ENCODE measurements at places on chromosomes 2 and 18.

- no peak for DNase-seq
These were observed 9.9 kb downstream of the LIMS2 start for GRCh38 chr2:127665267-127665893.

DNA sequence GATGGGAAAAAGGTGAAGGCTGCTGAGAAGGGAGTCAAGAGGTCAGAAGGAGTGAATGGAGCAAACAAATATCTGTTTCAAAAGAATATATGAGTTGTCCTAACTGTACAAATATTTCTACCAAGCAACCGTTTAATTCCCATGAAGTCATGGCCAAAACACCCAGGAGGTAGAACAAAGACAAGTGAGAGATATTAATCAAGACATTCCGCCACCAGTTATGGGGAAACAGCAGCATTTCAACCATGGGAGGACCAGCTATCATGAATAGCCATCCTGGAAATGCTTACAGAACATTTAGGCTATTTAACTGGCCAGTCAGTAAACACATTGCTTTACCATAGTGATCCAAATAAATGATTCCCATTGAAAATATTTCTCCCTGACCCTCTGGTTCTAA, 396.3 kb downstream of the IRS1 start:
- no peak for DNase-seq

DNA sequence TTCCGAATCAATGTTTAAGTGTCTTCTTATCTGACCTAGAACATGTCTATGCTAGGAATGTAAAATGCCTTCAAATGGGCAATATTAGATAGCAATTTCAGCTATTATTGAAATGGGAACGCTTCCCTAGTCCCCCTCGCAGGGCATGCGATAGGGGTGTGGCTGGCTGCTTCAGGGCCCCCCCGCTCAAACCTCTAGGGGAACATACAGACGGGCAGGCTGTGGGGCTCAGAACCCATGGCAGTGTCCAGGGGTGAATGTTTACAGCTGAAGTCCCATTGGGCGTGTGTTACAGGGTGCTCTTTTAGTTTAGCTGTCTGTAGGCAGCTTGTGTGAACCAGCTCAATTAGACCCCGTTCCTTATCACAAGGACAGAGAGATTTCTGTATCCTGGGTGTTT, 315.9 kb downstream of the DSEL start:
- no peak for DNase-seq

DNA sequence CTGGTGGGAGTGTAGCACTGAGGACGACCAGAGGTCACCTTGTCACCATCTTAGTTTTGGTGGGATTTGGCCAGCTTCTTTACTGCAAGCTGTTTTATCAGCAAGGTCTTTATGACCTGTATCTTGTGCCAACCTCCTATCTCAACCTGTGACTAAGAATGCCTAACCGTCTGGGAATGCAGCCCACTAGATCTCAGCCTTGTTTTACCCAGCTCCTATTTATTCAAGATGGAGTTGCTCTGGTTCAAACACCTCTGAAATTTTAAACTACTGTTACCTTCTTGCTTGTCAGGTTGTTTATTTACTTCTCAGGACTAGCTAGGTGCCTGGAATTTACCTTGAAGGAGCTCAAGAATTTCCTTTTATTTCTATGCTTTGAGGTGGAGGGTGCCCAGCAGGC, 9.5 kb upstream of the KCNG3 start:
- no peak for DNase-seq

GRCh38 chr2:162731917-162732804, 106.4 kb downstream of the KCNH7 start:
- no peak for DNase-seq

GRCh38 chr2:230868161-230868946, 3.6 kb downstream of the ITM2C start:
- no peak for DNase-seq

DNA sequence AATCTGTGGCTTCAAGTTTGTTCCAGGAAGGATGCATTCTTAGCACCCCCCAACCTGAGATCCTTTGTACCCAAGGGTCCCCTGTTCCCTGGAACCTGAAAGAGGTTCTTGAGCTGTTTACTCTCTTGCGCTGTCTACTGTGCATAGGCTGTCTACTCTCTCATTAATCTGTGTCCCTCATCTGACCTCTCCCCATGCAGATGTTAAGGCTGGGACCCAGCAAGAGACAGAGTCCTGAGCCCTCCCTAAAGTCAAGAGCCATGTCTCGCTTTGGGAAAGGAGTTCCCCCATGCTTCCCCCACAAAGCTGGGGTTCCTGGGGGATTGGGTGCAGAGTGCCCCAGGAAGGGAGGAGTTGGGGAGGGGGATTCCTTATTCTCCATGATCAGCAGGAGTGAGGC, 312.9 kb downstream of the CYP26B1 start:
- DNase-seq: no peak

GRCh38 chr2:176561706-176562105, 292.5 kb downstream of the MTX2 start:
- no peak for DNase-seq

GRCh38 chr2:170313347-170313991, 135.5 kb downstream of the MYO3B start:
- DNase-seq: no peak

DNA sequence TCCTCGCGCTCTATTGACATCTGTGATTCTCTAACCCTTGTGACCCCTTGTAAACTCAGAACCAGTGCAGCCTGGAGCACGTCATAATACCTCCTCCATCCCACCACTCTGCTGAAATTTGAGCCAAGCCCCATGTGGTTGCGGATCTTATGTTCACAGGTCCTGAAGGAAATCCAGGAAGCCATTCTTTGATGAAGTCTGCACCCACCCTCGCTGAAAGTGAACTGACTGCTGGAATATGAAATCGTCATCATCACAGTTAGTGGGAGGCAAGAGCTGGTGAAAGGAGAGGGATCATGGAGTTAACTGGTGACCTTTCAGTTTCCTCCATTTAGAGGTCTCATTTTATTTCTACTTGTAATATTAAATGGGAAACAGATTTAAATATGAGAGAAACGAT, 21.6 kb downstream of the ZEB2 start:
- DNase-seq: no peak

DNA sequence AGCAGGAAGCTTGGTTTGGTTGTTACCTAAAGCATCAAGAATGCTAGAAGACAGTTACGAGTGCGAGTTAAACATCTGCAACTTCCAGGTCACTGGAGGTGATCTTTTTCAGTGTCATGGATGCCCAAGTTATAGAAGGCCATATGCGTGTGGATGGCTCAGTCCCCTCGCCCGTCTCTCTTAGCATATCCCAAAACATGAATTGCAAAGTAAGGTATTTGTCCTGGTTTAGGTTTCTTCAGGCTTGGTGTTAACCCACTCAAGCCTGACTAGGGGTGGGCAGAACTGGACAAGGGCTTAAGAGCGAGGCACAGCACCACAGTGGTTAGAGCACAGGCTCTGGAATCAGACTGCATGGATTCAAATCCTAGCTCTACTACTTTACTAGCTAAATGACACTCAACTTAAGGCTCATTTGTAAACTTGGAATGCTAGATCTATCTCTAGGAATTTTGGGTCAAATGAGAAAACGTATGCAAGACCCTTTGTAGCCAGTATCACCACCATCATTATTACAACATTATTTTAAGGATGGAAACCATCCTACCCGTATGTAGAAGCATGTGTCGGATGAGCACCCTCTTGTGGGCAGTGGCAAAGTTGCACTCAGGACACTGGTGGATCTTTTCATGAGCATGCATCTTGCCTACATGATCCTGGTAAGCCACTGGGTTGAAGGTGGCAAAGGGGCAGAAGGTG, 11.2 kb downstream of the ZNF142 start:
- peak; percentile 65 for DNase-seq

- no peak for DNase-seq
These were observed 159.2 kb downstream of the GULP1 start for GRCh38 chr2:188450732-188451483.

GRCh38 chr2:231601356-231602229, 8.9 kb downstream of the TEX44 start:
- peak; percentile 84 for DNase-seq

DNA sequence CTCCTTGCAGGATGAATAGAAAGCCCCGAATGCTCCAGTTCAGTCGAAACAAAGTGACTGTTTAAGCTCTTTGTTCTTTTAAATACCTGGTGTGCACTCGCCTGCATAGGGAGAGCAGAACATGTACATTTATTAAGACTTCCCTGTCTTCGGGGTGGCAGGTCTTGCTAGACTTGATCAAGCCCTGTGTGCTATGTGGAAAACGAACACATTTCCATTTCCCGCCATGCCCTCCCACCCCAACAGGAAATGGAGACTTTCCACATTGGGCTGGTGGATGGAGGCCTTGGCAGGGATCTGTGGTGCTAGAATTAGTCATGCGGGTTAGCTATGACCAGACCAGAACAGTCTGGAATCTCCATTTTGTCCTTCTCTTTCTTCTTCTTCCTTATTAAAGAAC, 321.0 kb upstream of the THSD7B start:
- DNase-seq: no peak

DNA sequence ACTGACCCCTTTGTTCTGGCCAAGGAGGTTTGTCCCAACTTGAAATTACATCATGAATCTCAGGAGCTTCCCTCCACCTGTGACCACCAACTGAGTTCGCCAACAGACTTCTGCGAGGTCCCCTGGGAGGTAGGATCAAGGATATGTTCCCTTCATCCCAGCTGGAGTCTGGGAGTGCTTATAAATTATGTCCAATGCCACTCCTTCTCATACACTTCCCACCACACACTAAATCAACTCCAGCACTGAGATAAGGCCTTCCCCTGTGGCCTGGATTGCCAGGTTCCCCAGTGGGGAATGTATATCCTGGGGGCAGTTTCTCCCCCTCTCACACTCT, 99.2 kb downstream of the RND3 start:
- DNase-seq: no peak

DNA sequence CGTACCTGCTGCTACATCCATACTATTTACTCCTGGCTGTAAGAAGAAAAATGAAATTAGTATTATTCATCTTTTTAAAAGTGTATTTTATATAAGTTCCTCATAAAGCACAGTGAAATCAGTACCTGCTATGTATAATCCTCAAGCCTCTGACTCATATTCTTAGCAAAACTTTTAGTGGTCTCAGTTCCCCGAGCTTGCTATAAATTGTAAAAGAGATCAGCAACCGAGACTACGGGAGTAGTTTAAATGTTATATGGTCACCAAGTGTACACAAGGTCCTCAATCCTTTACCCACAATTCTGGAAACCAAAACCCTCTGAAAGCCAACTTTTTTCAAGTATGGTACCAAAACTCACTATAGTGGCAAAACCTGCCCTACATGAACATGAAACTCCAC, 24.2 kb downstream of the PRPF40A start:
- no peak for DNase-seq

GRCh38 chr18:8657873-8658470, 47.4 kb upstream of the MTCL1 start:
- no peak for DNase-seq
